ENCODE measurements at places on chromosomes 3 and 15.

- DNase-seq = no peak
Measured at GRCh38 chr15:51288143-51289065, 50.0 kb downstream of the CYP19A1 start.

DNA sequence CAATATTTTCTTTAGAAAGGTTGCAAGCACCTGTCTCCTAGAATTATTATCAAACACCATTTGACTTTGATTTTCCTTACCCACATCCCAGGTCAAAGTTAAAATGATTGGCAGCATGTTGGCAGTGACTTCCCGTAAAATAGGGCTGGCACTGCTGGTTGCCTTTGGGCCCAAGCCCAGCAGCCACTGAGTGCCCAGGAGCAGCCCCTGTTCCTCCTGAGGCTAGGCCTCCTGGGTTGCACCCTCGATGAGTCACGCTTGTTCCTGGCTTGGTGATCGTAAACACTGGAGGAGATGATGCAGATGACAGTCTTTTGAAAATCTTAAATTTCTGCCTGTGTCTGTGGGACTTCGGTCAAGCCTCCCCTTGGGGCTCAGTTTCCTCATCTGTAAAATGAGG, 290.0 kb downstream of the TLE3 start:
- DNase-seq = no peak

GRCh38 chr3:156655819-156656550, 18.4 kb upstream of the TIPARP start:
- DNase-seq = no peak

DNA sequence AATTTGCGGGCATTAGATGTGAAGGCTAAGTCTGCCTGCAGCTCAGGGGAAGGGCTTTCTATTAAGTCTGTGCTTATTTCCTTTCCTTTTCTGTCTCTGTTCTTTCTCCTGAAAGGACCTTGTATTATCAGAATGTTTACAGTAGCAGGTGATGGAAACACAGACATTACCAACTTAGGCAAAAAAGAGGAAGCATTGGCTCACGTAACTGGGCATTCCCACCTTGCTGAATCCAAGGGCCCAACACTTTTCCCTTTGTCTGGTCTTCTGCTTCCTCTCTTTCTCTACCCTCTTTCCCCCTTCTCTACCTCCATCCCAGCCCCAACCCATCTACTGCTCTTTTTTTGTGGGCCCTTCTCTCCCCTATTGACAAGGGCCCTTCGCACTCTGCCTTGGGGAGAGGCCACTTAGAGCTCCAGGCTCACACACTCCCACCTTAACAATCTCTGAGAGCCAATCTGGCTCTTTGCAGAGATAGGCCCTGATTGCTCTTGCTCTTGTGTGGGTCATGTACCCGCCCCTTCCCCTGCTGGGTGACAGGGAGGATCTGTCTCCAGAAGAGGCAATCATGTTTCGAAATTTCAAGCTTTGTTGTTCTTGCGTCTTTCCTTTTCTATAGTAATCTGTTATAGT, 35.0 kb downstream of the ACAA1 start:
- no peak for DNase-seq

GRCh38 chr15:78408355-78408640, 29.7 kb upstream of the IREB2 start:
- no peak for DNase-seq

GRCh38 chr3:21357241-21357640, 393.8 kb downstream of the ZNF385D start:
- no peak for DNase-seq

DNA sequence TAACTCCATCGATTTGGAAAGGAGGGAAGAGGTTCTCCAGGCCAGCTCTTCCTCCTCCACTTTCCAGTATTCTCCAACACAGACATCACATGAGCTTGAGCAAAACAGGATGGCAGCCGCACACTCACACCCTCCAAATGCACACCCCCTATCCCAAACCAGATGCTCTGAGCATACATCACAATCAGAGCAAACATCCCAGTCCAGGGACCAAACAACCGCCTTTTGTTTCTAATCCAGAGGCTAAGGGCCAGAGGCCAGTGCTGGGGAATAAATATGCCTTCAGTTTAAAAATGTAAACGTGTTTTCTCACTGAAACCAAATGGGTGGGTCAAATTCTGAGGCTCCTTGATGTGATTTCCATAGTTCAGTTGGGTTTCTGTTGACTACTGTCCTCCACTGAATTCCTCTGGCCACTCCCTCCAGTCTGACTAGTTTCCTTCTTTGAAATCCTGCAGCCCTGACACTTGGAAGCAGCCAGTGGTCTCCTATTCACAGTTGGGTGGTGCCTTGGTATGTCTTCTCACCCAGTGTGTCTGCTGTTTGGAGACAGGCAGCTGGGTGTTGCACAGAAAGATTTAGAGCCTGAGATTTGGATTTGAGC, 19.2 kb upstream of the MFGE8 start:
- DNase-seq = no peak

DNA sequence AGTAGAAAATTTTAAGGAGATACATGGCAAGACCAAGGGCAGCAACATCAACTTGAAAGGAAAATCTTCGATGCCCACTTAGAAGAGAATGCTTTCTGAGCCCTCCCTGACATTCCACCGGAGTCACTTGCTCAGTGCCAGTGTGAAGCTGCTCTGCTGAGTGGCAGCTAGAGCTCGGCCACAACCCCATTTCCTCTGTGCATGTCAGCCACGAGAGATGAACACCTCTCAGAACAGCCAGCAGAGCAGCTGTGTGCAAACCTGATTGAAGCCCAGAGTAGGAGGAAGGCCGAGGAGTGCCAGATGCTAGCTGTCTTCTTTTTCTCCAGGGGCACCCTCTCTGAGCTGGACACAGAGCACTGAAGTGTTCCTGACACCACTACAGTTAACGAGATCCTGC, 12.2 kb downstream of the TARS3 start:
- no peak for DNase-seq

DNA sequence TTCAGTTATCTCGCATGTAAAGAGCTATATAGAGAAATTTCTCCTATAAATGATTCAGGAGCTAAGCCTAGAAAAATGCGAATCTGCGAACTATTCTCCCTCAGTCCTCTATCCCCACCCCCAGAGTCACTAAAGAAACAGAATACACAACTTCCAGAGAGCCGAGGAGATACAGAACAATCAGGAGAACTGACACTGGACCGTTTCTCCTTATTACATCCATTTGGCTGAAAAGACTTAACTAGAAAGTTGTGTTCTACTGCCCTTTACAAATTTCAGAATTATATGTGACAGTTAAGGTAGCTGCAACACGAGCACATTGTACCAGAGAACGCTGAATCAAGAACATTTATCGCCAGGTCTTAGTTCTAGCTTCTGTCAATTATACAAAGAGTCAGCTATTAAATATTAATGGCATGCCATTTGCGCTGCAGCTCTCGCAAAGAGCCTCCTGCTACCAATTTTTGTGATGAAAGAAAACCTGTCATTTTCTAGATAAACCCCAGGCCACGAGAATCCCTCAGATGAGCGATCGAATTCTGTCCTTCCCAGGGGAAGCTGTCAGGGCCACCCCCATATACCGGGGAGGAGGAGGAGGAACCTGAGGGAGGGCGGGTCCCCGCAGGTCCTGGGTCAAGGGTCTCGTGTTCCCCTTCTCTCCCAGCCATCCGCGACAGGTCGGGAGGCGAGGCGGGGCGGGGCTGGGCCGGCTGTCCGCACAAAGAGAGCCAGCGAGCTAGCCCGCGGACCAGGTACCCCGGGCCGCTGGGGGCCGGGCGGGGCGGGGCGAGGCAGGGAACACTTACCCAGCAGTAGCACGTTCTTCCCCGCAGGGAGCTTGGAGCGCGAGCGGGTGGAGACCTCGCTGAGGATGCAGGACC, 878 bp downstream of the DYNC1LI1 start:
- peak; percentile 63 for DNase-seq

- no peak for DNase-seq
Measured at GRCh38 chr15:34993877-34994276, 5.8 kb upstream of the ZNF770 start.

DNA sequence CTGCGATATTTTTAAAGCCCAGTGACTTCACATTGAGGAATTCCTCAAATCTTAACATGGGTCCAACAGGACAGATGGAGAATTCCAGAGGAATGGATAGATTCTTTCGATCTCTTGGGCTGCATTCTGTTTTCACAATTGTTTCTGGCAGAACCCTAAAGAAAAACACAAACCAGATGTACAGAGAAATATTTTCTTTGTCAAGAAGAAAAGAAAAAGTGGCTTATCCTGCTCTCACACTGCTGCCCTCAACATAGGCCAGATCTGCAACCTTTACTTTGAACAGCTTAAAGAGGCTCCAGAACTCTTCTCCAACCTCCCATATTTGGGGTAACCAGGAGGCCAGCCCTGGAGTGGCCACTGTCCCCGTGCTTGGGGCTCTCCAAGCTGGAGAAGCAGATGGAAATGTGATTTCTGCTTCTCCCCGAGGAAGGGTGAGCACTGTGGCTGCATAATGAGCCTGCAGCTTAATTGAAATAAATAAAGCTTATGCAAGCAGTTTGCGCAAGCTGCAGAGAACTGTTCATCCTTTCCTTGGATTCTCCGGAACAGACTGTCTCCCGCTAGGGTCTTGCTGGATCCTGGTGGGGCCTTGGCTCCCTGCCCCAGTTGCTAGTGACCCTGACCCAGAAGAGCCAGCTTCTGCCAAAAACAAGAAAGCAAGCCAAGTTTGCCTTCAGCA, 453.2 kb upstream of the PROK2 start:
- no peak for DNase-seq

GRCh38 chr3:71400986-71401451, 182.5 kb downstream of the FOXP1 start:
- no peak for DNase-seq

- DNase-seq = no peak
Measured at GRCh38 chr15:70701891-70702568, 61.3 kb downstream of the UACA start.

GRCh38 chr15:100537331-100537730, 8.6 kb upstream of the CERS3 start:
- DNase-seq = no peak

DNA sequence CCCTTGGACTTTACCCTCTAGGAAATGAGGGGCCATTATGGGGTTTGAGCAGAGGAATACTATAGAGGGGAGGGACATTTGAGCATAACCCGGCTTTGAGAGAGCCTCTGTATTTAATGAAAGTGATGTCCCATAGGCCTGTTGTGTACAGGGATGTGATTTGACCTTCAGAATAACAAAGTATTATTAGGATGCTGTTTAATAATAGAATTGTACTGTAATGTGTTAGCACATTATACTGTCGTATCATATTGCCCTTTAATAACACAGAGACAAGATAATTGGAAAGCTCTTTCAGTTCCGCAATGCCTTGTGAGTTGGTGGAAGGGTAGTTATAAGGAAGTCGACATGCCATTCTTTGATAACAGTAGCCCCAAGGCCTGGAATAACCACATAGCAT, 328.3 kb downstream of the RYR3 start:
- DNase-seq = no peak

DNA sequence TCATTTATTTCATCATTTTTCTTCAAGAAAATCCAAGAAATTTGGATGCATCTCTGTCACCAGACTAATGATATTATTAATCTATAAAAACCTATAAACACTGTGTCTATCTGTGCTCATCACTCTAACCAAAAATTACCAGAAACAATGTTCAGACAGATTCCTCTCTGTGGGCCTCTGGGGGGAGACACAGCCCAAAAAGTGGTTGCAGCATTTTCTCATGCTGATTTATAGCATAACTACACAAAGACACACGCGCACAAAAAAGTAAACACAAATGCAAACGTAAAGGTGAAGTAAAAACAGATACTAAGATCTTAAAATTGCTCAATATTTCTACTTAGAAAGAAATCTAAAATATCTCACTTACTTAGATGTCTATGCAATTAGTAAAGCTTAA, 976.0 kb downstream of the GBE1 start:
- DNase-seq = no peak

DNA sequence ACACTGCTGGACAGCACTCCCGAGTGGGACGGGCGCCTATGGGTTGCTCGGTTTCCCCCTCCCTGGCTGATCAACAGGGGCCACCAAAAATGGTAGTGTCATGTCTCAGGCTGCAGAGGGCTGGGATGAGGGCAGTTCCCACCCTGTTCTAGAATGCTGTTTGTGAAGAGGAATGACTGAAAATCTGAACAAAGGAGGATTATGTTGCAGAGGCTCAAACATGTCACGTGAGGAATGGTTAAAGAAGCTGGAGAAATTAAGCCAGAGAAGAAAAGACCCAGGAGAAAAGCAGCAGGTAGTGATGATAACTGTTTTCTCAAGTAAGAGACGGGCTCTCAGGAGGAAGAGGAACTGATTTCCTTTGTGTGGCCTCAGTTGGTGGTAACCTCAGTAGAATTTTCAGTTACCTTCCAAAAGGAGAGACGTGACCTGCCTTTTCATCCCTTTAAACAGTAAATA, 10.4 kb downstream of the SPG21 start:
- no peak for DNase-seq

DNA sequence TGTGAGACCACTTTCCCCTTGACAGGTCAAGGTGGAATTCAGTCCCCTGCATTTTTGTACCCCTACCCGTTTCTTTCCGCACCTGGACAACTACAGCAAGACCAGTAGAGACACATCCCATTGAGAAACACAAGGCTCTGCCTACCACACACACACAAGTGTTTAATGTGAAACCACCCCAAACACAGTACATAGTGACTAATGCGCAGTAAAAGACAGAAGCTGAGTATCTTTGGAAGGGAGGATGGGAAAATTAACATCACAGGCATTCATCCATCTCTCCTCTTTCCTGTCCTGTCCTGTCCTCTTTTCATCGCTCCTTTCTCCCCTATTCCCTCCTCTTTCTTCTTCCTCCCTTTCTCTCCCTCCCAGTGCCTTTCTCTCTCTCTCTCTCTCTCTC, 64.8 kb downstream of the SCN11A start:
- DNase-seq = no peak

DNA sequence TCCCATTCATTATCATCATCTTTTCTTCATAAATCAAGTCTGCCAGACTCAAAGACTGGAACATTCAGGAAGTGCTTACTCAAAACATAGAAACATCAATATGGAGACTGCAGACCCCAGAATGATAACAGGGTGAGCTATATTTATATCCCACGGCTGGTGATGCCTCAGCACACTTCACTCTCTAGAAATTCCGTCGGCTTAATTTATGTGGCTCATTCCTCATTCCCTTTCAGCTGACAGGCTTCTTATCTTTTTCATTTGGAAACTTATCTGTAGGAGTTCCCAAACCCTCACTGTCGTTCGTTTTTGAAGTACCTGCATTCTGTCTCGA, 45.5 kb downstream of the RFTN1 start:
- DNase-seq = no peak

- DNase-seq = no peak
Measured at GRCh38 chr15:44186705-44187104, 8.4 kb downstream of the FRMD5 start.

DNA sequence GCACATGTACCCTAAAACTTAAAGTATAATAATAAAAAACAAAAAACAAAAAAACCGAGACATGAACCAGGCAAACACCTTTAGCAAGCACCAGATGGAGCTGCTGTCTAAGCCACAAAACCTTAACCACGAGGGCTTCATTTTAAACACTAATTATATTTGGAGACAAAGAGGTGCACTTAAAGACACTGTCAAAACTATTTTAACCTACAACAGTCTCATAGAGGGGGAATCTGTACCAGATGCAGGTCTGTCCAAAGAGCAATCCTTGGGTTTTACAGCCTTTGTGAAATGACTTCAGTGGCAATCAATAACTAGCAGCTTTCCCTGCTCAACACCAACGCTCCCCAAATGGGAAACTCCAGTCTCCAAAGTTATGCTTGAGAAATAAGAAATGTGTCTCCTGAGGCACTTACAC, 115.7 kb upstream of the TSPAN3 start:
- DNase-seq = no peak

GRCh38 chr3:30546934-30547333, 59.5 kb upstream of the TGFBR2 start:
- no peak for DNase-seq

- DNase-seq = no peak
Measured at GRCh38 chr3:123386477-123387040, 62.3 kb downstream of the ADCY5 start.
